Osteoblast (primary cell): ENCODE measurements at places on chromosomes 7 and 10. TPM values are rescaled to one million over a fixed set of nuclear protein-coding genes. Genes with fewer than 3 reads are reported as not detected.

- peak; percentile 50 for DNase-seq
Measured at GRCh38 chr10:106189292-106189691, 975.2 kb downstream of the SORCS1 start.

- no peak for DNase-seq
Measured at GRCh38 chr10:109173121-109173520, 750.2 kb downstream of the XPNPEP1 start.

- no peak for DNase-seq
Measured at GRCh38 chr7:26506196-26506595, 214.5 kb downstream of the SNX10 start.

GRCh38 chr7:132526111-132526740 is 50.0 kb downstream of the PLXNA4 start:
- DNase-seq: no peak

GRCh38 chr10:86254526-86255174 is 111.9 kb downstream of the GRID1 start:
- DNase-seq: peak; percentile 67

DNA sequence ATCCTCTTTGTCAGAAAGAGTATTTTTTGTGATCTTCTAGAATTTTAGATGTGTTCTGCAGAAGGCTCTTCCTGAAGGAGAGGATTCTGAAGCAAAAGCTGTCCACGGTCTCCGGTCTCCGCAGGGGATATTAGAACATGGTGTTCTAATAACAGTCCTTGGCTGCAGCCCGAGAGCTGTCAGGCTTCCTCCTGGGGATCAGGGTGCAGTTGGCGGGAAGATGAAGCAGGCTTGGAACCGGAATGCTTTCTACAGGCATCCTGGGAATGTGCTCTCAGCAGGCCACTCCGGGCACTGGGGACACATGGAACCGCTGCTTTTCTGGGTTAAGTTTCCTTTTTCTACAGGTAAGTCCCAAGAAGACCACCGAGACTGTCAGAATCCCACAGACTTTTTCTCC is 118.6 kb upstream of the PARD3 start:
- no peak for DNase-seq

- DNase-seq: peak; percentile 58
Measured at GRCh38 chr10:72846238-72846637, 47.3 kb upstream of the OIT3 start.

VPS37D gene
- total RNA-seq: 5.8 and 5.9 TPM in 2 replicates
